ENCODE measurements at places on chromosomes 3 and 15.

- no peak for DNase-seq
Observed at GRCh38 chr15:64883100-64883581, 28.6 kb upstream of the ANKDD1A start.

- no peak for DNase-seq
Observed at GRCh38 chr3:29606416-29606815, 325.5 kb downstream of the RBMS3 start.

DNA sequence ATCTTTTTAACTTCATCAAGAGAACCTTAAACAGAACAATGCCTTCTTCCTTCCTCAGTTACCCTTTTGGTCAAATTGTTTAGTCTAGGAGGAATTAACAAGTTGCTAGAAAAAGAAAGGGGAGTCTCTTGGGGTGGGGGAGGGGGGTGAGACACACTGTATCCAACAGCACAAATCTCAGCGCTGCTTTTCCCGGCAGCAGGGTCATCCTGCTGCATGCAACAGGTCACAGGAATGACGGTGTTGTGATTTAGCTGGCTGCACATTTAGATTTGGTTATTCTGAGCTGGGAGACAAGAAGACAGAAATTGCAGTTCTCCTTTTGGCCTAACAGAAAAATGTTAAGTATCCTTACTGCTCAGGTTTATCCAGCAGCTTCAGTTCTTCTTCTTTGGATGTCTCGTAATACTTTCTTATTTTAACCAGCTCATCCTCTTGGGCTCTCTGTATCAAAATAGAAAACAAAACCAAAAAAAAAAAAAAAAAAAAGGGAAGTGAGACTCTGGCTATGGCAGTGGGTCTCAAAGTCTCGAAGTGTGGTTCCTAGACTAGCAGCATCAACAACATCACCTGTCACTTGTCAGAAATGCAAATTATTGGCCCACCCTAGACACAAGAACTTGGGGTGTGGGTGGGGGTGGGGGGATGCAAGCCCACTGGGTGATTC is 190.5 kb downstream of the GREM1 start:
- peak; percentile 7 for DNase-seq

- DNase-seq = no peak
Observed at GRCh38 chr3:135128818-135129217, 333.8 kb downstream of the EPHB1 start.

Measured in hepatocyte (in vitro differentiated cells).